ENCODE measurements at places on chromosomes 1 and 21.

DNA sequence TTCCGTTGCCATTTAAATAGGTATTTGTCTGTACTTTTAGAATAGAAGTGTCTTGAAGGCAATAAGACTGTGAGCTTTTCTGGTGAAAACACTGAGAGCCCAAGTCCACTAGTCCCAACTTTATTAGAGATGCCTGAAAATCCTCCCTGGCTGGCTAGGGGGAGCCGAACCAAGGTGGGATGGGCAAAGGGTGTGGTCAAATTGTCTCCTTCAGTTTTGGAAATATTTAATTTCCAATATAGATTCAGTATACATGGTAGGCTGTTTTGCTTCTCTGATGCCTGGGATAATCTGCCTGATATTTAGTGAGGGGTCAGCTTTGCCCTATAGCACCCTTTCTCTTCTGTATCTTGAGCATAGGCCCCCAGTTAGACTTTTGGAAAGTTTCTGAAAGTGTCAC lies 3.5 kb downstream of the ROR1 start:
- DNase-seq, result no peak

DNA sequence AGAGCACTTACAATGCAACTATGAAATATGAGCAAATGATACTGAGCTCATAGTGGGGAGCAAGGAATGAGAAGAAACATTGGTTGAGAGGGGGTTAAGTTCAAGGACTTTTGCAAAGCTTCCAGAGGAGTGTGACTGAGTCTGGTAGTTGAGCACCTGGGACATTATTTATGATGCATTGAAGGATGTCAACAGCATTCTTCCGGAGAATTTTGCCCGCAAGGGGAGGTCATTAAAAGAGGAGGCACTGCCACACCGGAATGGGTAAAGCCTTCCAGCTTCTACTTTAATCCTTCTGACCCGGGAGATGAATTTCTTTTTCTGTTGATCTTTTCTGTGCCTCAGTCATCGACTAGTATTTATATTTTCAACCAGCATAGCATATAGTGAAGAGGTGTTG lies 208.4 kb upstream of the CAMK1G start:
- no peak for DNase-seq

DNA sequence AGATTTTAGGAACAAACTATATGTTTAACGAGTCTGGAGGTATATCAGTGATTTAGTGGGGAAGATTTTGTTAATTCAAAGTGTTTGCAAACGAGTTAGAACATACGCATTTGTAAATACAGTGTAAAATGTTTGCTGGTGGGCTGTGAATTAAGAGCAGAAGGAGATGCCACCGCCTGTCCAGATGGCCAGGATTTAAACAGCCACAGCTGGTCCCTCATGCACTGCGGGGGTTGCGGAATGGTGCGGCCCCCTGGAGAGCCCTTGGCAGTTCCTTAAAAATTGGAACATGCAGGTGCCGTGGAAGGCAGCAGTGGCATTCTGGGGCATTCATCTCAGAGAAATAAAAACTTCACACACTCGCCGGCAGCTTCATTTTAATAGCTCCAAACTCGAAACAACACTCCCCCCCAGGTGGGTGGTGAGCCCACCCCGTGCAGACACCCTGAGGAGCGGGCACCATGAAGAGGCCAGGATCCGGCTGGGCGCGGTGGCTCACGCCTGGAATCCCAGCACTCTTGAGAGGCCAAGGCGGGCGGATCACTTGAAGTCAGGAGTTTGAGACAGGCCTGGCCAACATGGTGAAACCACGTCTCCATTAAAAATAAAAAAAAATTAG lies 3.5 kb upstream of the C1orf159 start:
- no peak for DNase-seq

DNA sequence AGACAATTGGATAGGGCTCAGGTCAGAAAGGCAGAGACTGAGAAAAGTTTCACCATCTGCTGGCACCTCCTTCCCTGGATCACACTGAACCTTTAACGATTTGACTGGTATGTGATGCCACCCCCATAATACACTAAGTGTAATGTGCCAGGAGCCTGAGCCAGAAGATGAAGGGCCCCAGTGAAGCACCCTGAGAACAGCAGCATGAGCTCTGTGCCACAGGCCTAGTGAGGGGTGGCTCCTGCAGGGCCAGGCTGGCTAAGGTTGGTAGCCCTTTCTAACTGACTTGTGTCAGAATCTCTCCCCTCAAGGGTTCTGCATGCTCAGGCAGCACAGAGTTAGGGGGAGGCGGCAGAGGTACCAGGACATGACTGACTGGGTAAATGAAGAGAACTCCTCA lies 38.9 kb downstream of the ARHGEF11 start:
- no peak for DNase-seq

- no peak for DNase-seq
Measured at GRCh38 chr1:185291159-185291558, 25.9 kb downstream of the IVNS1ABP start.

GRCh38 chr1:22408230-22408629 lies 43.4 kb upstream of the ZBTB40 start:
- no peak for DNase-seq

DNA sequence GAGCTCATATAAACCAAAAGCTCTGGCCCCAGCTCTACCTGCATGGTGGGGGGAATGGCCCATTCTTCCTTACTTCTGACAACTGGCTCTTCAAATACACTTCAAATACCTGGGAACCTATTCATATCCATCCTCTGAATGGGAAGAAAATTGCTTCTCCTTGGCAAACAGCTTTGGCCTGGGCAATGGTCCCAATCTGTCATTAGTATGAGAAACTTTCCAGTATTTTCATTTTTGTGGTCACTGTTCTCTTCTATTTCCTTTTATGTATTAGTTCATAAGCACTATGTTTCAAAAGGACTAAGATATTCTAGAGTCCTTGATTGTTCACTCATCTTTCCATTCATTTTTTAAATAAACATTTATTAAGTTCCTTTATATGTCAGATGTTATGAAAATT lies 5.2 kb upstream of the HSD3B2 start:
- no peak for DNase-seq

- DNase-seq, result no peak
Measured at GRCh38 chr1:218735436-218736032, 390.4 kb downstream of the TGFB2 start.

DNA sequence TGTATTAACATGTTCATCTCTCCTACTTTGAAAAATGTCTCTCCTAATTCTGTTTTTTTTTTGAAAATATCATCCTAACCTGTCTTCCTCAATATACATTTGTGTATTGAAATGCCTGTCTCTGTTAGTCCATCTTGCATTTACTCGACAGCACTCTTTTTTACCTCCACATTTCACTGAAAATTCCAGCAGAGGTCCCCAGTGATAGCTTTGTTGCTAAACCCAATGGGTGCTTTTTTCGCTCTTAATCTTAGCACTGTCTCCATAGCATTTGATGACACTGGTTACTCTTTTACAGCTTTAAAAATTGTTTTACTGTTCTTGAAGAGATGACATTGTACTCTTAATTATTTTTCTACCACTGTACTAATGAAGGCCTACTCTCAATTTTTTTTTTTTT lies 10.8 kb downstream of the OSBPL9 start:
- DNase-seq, result peak; percentile 13

GRCh38 chr1:170471398-170472053 lies 60.4 kb upstream of the GORAB start:
- DNase-seq, result no peak

DNA sequence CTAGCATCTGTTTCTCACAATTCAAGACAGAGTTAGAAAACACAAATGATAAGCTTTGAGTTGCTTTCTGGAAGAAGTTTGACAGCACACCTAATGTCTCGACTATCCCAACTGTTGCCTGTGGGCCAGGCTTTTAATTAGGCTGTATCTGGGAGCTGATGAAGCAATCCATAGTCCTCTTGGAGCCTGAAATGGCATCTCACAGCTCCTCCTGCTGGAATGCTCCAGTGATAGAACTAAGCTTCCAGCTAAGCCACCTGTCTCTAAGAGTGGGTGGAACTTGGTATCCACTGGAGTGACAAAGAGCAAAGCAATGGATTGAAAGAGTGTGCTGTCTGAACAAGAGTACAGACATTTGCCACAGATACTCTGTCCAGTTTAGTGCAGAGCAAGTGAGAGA lies 605.3 kb upstream of the NR5A2 start:
- no peak for DNase-seq

- no peak for DNase-seq
Measured at GRCh38 chr21:45590726-45591618, 48.7 kb upstream of the SLC19A1 start.

Data from germinal center (tissue), 1 donor.